Stimulated activated CD4-positive, alpha-beta T cell treated with anti-CD3 and anti-CD28 coated beads, Interleukin-1b, Interleukin-23, amount 100 ng/mL, for 1 hour (primary cell): ENCODE measurements at places on chromosomes 6 and 20.
A peak's percentile ranks its signal among the peaks of the same experiment; 100 is the strongest.

- DNase-seq = no peak
Observed at GRCh38 chr6:106557837-106558236, 71.5 kb downstream of the RTN4IP1 start.

DNA sequence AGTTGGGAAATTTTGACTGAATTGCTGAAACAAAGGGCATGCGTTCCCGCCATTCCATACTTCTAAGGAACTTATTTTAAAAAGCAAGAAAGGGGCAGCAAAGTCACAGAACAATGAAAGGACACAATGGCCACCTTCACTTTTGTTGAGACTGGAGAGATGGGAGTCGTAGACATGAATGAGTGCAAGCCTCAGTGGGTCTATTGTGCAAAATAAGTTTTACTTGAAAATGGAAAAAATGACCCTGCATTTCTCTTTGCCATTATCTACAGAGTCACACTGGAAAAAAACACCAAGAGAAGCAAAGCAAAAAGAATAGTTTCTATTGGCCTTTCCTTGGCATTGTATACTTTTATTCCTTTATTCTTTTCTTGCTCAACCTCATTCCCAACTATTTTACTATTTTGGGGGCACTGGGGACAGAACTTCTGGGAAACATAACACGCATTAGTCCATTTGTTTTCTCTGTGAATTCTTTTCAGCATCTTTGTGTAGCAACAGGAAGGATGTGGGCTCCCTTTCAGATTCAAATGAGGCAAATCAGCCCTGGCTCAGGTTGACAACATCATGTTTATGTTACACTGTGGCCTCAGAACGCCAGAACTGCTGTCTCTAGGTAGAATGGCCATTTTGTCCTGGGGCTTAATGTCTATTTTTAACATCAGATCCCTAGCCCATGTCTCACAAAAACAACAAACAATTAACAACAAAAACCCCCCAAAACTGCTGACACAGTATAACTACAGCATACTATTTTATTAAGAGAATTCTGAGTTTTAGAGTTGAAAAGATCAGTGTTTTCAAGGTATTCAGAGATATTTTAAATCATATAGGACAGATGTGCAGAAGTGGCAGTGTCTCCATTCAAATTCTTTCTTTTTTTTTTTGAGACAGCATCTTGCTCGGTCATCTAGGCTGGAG lies 122.2 kb downstream of the FYN start:
- no peak for DNase-seq

GRCh38 chr20:46850416-46850815 lies 44.2 kb upstream of the EYA2 start:
- no peak for DNase-seq

DNA sequence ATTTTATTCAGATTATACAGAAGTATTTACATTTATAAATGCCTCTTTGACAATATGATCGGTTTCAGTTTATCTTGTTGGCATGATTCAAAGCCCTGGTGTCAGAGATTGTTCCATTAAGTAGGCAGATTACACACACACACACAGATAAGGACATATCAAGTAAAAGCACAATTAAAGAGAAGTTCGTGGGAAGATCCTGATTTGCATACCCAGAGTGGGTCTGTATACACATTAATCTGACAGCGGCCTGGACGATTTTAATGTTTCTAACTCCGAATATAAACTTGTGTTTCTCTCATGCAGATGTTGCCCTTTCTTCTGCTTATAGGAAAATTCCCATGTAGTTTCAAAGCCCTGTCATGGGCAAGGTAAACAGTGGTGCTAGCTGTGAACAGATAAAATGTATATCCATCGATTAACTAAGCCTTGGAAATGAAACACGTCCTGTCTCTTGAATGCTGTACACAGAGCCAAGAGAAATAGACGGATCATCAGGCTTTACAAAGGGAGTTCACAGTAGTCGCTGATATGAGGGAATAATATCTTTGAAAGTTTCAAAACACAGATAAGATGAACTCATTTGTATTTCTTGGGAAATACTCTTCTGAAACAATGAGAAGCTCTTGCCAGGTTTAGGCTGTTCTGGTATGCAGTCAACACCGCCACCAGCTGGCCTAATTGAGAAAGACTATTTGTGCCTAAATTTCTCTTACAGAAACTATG lies 108.2 kb upstream of the GMDS start:
- peak; percentile 42 for DNase-seq

- DNase-seq = no peak
Observed at GRCh38 chr6:164294047-164294784, 879.7 kb downstream of the QKI start.

DNA sequence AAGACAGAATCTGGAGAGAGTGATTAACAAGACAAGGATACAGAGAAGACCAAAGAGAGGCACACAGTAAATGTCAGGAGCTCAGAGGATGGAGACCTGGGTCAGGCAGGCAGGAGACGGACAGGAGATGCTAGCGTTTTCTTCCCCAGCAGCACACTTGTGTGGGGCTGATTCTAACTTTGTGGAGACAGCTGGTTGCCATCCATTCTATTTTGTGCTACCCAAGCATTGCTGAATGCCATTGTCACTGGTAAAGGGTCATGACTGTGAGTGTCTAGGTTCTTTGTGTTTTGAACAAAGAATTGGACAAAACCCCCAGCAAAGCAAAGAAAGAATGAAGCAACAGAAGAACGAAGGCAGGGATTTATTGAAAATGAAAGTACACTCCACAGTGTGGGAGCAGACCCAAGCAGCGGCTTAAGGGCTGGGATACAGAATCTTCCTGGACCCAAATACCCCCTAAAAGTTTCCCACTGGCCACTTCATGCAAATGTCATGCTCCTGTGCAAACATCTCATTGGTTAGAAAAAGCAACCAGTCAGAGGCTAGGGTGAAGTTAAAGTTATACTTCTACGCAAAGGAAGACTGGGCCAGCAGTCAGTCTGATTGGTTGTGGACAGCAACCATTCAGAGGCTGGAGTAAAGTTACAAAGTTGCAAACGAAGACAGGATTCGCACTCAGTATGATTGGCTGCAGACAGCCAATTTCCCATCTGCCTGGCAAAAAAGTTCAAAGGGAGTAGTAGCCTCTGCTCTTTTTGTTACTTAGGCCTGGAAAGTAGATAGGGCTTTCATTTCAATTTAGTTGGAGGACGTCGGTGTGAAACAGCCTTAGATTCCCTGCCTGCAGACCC lies 17.5 kb downstream of the PTK7 start:
- no peak for DNase-seq

DNA sequence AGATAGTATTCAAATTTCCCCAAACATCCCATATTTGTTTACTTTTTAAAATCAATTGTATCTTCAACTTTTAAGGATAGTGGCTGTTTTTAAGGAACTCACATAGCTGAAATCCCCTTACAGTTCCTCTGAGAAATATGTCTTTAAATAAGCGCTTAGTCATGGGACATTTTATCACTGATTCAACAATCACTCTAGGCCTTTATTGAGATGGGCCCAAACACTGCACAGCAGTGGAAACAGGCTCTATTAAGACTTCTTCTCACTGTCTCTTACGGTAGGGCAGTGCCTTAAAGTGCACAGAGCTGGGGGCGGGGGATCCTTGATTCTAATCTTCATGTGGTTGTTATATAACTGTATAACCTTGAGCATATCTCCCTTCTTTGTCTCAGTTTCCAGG lies 59.8 kb upstream of the RREB1 start:
- DNase-seq = no peak

DNA sequence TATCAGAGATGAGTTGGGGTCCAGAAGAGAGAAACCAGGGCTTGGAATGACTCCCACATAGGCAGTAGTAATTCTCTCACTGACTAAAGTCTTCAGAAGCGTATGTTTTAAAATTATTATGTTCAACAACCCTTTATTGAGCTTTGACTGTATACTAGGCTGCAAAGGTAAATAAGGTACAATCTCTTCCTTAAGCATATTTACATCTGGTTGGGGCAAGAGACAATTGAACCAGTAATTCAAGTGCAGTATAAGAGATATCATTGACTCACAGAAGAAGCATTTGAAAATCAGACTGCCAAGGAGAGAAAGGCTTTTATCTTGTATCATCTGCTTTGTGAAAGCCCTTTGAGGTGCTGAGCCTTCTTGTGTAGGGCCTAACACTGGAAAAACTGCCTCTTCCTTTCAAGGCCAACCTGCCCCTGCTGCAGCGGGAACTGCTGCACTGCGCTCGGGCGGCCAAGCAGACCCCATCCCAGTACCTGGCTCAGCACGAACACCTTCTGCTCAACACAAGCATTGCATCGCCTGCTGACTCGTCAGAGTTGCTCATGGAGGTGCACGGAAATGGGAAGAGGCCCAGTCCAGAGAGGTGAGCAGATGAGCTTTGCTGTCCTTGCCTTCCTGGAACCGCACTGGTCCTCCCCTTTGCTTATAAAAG lies 39.3 kb upstream of the C20orf144 start:
- DNase-seq = no peak

GRCh38 chr6:14094721-14095120 lies 22.9 kb upstream of the CD83 start:
- no peak for DNase-seq

DNA sequence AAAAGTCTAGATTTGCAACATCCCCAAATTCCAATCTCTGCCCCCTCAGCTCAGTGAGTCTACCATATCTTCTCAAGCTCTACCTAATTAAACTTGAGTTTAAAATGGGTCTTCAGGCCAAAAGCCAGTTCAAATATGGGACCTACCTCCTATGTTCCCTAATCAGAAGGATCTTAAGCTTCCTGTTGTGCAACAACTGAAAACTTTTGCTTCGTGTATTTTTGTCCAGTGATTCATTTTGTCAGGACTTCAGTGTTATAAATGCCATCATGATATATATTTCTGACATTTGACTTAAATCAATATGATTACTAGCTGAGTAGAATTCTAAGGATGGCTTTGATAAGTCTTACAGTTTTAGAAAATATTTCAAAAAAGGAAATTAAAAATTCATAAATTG lies 622.6 kb upstream of the PTCHD4 start:
- no peak for DNase-seq

GRCh38 chr6:149132336-149132735 lies 185.2 kb upstream of the TAB2 start:
- no peak for DNase-seq

- DNase-seq = no peak
Observed at GRCh38 chr6:29728875-29729270, 5.6 kb downstream of the HLA-F start.

DNA sequence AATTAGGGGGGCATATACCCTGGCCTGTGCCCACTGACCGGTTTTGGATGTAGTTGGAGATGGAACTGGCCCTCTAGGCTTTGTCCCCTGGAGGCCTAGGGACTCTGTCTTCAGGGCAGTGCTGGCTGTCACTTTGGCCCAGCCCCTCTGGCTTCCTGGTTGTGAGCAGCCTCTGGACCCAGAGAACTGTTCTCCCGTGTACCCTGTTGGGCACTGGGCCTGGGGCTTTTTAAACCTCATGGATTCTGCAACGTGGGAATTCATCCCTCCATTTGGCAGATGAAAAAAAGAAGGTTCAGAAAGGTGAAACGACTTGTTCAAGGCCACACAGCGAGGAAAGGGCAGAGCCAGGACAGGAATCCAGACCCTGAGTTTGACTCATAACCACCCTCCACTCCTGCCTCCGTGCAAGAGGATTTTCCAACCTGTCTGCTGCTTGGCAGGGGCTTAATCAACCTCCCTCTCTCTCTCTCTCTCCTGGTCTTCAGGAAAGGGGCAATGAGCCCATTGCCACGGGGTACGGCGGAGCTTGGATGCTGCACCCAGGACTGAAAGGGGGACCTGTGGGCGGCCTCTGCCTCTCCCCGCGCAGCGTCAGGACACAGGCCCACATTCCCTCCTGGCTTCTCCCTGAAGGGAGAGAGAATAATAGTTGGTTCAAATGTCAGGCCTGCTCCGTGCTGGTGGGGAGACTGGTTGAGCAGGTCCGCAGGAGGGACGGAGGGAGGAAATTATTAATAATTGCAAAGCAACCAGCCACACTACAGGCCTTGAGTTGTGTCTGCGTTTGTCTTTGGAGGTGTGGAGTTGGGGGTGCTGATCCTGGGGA lies 56.0 kb downstream of the CEBPB start:
- DNase-seq = no peak

DNA sequence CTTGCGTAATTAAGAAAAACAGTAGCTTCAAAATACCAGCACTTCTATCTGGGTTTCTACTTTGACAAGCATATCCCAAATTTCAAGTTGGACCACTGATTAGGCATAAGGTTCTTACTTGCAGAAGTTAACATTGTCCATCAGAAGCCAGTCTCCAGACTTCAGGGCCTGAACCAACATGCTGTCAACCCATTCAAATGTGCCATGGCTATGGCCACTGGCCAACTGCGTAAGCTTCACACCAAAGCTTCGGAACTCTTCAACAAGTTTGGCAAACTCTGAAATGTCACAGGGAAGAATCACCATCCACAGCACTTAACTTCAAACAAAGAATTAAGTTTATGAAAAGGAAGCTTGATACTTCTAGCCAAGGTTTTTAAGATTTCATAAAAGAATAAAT lies 78.0 kb upstream of the LYRM2 start:
- no peak for DNase-seq

- no peak for DNase-seq
Observed at GRCh38 chr6:2918936-2919335, 15.8 kb upstream of the SERPINB9 start.

DNA sequence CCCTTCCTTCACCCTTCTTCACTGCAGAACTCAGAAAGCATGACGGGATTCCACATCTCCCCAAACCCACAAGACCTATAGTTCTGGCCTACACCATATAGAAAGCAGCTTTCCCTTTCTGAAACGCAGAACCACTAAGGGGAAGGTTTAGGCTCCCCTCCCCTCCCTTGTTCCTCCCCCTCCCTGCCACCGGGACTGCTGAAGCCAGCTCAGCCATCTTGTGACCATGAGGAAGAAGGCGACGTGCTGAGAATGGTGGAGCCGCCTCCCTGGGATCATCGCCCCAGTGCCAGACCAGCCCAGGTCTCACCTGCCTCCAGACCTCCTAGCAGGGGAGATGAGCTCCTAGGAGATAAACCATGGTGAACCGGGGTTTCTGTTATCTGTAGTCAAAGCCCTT lies 19.6 kb downstream of the SERPINB6 start:
- no peak for DNase-seq

DNA sequence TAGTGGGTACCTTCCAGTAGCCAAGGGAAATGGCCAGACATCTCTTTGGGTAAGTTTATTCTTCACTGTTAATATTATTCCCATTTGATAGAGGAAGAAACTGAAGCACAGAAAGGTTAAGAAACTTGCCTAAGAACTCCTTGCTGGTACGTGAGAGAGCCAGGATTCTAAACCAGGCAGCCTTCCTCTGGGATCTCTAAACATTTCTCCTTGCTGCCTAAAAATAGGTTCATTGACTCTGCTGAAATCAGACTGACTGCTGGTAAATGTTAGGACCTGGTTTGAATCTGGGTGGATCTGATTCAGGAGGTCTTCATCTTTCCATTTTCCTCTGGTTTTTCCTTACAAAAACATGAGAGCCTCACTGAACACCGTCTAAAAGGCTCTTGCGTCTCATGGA lies 186.9 kb downstream of the AIG1 start:
- DNase-seq = no peak
